GM23338 (cell line): ENCODE measurements at places on chromosomes 12 and 14. TPM values are rescaled to one million over a fixed set of nuclear protein-coding genes. Genes with fewer than 3 reads are reported as not detected.

DNA sequence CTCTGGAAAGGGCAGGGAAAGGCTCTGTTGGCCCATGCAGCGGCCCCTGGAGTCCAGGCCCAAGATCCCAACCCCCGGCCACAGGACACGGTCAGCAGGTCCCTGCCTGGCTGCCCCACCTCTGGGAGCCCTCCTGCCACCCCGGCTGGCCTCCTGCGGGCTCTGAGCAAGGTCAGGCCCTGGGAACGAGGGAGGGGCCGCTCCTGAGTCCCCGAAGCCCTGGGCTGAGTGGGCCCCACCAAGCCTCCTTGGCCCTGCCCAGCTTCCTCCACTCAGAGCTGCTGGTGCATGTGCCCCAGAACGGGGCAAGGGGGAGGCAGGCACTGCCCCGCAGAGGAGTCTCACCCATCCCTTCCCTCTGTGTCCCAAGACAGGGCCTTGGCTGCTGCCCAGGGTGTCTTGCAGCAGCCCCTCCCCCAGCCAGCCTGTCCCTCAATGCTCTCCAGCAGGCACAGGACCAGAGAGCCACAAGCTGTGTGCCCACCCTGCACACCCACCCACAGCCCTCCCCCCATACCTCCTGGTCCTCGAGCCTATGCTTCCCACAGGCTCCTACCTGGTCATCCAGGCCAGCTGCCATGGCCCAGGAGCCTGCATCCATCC lies 7.4 kb upstream of the C14orf180 start:
- H3K27me3 ChIP-seq = no peaks in the 10 kb centered on the region
- no peak overlapping the region for H3K27ac ChIP-seq
- DNase-seq = no peak
- H3K4me3 ChIP-seq = no peak overlapping the region

- no peaks in the 10 kb centered on the region for H3K36me3 ChIP-seq
- no peaks in the 10 kb centered on the region for H3K4me1 ChIP-seq
- no peak overlapping the region for H3K27ac ChIP-seq
- H3K27me3 ChIP-seq = no peaks in the 10 kb centered on the region
- DNase-seq = no peak
Measured at GRCh38 chr12:56546680-56547079, 25.1 kb downstream of the RBMS2 start.

PRB2 gene
- not detected in 2 replicates for polyA plus RNA-seq

LYZ gene
- 0.16 TPM in 1 of 2 replicates, not detected in the other for polyA plus RNA-seq

CLEC4C gene
- polyA plus RNA-seq = not detected in 2 replicates

STXBP6 gene
- polyA plus RNA-seq = 29.0 TPM in 2 replicates
